ENCODE measurements at places on chromosomes 1 and 21.

DNA sequence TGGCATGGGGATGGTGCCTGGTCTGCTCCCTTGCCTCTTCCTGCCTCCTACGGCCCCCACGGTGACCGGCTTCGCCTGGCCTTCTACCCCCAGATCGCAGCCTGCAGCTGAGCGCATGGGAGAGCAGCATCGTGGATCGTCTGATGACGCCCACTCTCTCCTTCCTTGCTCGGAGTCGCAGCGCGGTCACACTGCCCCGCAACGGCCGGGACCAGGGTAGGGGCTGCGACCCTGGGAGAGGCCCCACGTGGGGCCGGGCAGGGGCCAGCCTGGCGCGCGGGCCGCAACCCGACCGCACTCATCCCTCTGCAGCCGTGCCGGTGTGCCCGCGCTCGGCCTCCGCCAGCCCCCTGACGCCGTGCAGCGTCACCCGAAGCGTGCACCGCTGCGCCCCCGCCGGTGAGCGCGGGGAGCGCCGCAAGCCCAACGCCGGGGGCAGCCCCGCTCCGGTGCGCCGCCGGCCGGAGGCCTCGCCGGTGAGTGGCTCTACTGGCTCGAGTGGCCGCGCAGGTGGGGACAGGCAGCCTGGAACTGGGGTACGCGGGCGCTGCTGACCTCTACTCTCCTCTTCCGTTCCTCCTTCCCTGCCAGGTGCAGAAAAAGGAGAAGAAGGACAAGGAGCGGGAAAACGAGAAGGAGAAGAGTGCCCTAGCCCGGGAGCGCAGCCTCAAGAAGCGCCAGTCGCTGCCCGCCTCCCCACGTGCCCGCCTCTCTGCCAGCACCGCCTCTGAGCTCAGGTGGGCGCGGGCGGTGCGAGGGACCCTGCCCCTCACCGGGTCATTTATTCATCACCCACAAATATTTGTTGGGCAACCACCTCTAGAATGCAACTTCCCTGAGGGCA, 20.4 kb downstream of the MAP7D1 start:
- DNase-seq: no peak

DNA sequence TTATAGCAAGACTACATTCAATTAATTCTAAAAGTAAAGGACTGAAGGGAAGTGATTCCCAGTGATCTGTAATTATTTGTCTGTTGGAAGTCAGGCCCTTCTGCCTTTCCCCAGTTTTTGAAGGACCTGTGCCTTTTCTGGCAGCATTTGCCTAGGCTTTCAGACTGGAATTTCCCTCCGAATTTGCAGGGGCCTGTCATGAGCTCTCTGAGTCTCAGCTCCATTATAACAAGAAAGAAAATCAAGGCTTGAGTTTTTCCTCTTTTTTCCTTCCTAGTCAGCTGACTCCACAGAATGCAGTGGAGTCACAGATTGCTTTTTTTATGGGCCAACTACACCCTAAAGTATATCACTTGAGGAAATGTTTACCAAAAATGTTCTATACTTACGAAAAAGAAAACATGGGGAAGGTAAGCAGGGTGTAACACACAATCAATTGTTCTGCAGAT, 1.1 kb downstream of the NR5A2 start:
- no peak for DNase-seq

DNA sequence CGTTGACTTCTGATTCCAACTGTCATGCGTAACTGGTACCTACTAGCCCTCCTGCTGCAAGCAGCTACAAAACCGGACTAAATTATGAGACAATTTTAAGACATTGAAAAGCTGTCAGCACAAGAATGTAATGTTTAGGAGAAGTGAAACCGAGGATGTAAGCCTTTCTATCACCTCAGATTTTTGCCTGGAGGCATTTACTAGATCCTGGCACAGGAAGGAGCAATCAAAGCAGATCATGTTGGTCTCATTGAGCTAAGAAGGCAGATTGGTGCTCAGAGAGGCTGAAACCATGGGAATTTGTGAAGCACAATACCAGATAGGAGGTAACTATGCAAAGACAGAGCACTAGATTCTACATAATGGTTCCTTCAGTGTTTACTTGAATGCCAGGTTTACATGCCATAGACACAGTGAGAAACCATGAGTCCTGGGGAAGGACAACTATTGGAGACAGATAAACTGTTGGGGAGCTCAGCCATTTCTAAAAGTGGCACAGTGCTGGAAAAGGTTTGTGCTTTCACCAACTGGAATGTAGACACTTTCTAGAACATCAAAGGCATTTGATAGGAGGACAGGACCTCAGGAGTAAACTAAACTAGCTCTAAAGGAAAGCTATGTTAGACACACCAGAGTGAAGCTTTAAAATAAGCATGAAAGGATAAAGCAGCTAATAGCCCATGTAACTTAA, 179.4 kb downstream of the LYPLAL1 start:
- DNase-seq: no peak

- no peak for DNase-seq
Measured at GRCh38 chr1:200438911-200439310, 29.1 kb upstream of the ZNF281 start.

DNA sequence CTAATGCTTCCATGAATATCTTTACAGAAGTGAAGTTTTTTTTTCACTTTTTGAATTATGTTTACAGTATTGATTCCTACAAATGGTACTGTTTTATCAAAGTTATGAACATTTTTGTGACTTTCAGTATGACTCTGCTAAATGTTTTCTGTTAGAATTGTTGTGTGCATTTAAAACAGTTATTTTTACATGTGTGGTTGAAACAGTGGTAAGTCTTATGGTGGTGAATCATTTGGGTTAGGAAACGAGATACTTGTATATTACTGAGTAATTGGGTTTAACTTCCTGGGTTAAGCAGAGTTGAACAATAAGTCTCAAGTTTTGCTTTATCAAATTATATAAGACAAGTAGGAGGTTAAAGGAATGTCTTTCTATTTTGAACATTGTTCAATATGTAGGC, 66.8 kb downstream of the VPS13D start:
- DNase-seq: no peak

DNA sequence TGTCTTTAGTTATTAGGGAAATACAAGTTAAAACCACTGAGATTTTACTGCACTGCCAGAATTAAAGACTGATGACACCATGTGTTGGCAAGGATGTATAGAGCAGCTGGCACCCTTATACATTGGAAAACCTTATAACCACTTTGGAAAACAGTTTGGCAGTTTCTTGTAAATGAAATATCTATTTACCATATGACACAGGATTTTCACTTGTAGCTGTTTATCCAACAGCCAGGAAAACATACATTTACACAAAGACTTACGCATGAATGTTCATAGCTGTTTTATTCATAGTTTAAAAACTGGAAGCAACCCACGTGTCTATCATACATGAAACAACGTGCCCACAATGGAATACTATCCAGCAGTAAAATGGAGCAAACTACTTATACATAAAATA, 45.3 kb downstream of the PRRC2C start:
- DNase-seq: no peak

GRCh38 chr1:84427250-84428188, 29.2 kb downstream of the DNASE2B start:
- no peak for DNase-seq

GRCh38 chr1:204831186-204831585, 39.5 kb upstream of the NFASC start:
- no peak for DNase-seq

DNA sequence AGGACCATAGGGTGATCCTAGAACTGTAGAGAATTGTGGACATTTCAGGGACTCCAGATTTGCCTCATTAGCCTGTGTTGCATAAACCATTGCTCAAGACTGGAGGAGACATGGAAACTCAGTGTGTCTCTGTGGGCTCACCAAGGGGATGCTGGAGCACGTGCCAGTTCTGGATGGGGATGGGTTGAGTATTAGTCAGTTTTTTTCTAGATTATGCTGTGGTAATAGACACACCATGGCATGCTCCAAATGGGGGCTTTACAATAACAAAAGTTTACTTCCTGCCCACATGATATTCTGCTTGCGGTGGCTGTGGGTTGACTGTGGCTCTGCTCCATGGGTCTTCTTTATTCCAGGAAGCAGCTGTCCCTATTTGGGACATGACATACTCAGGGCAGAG, 125.4 kb downstream of the FOXD2 start:
- DNase-seq: no peak

DNA sequence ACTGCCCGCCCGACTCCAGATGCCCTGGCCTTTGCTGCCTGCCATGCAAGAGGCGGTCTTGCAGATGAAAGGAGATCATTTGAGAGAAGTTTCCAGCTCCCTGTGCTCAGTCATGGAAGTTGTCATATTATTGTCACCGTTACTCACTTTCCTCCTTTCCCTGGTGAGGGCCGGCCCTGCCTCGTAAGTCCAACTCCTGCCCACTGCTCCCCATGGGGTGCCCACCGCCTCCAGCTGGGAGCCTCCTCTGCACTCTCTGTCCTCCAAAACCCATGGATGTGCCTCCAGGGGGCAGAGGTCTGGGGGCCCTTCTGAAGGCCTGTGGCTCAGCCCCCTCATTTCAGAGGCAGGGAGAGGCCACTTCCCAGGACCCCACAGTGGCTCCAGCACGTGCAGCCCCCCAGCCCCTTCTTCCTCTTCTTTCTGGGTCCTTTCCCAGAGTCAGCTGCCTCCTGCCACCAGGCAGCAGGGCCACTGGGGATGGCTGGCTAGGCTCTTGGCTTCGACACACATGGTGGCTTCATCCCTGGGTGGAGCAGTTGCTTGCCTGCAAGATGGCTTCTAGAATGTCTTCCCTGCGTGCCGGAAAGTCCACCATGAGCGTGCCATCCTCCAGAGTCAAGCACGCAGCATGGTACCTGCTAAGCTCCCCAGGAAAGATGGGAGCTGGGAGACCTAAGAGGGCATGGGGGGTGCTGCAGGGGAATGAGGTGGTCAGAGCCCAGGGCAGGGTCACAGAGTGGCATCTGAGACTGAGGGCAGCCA, 97.9 kb upstream of the RUNX3 start:
- no peak for DNase-seq

GRCh38 chr1:95284420-95284819, 50.4 kb downstream of the RWDD3 start:
- no peak for DNase-seq

DNA sequence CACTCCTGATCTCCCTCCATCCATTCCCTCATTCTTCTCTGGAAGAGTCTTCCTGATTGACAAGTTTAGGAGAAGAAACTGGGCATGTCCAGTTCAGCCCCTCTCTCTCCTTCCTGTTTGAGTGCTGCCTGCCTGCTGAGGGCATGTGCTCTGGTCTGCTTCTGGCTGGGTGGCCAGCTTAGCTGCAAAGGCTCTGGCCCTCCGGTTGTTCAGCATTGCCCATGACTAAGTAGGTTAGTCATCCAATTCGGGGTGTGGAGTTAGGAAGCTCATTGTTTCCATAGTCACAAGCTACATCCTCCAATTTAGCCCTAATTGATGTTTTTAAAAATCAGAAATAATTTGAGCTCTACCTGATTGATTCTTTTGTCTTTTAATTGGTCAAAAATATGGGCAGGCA, 25.6 kb upstream of the PLA2G2E start:
- no peak for DNase-seq

DNA sequence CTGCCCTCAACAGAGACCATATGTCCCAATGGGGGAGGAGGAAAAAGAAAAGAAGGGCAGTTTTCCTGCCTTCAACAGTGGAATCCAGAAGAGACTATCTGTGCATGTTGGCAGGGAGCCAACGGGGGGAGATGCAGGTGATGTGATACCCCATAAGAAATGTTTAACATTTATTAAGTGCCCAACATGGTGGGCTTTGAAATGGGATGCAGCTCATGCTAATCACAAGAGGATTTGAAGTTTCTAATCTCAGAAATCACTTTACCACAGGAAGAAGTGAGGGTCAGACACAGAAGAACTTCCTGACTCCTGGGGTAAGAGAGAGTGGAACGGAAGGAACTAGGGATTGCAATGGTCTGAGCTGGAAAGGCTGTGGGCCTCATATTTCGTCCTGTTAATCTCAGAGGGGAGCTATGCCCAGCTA, 16.2 kb downstream of the CSRP1 start:
- DNase-seq: no peak

DNA sequence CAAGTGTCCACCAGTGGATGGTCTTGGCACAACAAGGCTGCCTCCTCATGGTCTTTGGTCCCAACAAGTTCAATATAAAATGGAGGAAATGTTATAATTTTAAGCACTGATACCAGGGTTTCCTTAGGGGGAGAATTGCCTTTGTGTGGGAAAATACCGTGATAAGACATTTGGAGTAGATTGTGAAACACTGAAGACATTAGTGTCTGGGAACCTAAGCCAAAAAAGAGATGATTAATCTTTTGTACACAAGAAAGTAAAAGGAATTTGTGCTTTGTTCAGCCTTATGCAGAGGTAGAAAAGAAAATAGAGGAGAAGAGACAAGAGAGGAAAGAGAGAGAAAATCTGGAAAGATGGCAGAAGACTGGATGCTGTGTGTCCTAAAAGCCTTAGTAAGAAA, 36.1 kb downstream of the ST6GALNAC3 start:
- DNase-seq: no peak

- no peak for DNase-seq
Measured at GRCh38 chr1:30639881-30640452, 83.4 kb downstream of the MATN1 start.

DNA sequence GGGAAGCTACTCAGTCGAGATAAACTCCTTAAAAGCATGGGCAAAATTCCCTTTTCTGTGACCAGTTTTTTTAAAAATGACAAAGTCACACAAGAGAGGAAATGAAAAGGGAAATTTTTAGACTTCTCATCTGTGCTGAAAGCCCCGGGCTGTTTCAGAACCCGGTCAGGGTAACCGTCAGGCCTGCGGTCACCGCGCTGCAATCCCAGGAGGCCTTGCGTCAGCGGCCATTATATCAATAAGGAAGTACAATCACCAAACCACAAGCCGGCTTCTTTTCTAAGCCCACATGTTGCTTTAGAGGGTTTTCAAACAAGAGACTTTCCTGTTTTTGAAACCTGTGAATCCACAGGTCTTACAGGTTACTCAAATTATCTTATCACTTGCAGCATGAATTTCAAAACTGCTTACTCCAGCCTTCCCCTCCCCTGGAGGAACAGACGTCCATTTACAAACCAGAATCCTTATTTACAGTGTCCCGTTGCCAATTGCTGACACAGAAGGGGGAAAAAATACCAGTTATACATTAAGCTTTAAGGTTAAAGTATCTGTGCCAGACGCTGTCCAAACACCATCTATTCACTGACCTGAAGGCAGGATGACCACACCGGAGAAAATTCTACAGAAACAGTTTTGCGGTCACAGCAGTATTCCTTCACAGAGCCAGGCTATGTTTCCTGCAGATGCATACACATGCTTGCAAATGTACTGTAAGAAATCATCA, 165.3 kb downstream of the TOMM20 start:
- peak; percentile 94 for DNase-seq

GRCh38 chr1:20440785-20441200, 45.2 kb downstream of the CAMK2N1 start:
- no peak for DNase-seq

DNA sequence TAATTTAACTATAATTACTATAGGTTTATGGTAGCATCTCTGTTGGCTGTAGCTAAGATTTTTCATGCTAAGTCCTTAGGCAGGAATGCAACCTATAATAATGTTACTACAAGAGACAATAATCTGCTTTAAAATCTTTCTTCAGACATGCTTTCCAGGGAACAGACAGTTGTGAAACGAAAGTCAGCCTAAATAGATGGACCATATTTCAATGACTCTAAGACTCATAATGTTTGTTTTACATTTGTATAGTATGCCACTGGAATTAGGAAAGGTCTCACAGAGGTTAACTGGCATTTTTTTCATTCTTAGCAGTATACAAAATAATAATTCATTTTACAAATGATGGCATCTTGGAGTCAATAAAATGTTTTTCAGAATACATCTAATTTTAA, 8.1 kb downstream of the RERE start:
- no peak for DNase-seq

GRCh38 chr1:34926156-34926555, 3.3 kb downstream of the DLGAP3 start:
- DNase-seq: no peak

- DNase-seq: no peak
Measured at GRCh38 chr1:175317779-175318178, 125.2 kb upstream of the KIAA0040 start.

GRCh38 chr1:167776151-167776550, 54.4 kb downstream of the MPZL1 start:
- no peak for DNase-seq
